ENCODE measurements at places on chromosomes 7 and 10.

GRCh38 chr7:48087349-48087748, 1.7 kb upstream of the UPP1 start:
- DNase-seq: no peak

GRCh38 chr7:151080067-151080521, 515 bp downstream of the FASTK start:
- no peak for DNase-seq

DNA sequence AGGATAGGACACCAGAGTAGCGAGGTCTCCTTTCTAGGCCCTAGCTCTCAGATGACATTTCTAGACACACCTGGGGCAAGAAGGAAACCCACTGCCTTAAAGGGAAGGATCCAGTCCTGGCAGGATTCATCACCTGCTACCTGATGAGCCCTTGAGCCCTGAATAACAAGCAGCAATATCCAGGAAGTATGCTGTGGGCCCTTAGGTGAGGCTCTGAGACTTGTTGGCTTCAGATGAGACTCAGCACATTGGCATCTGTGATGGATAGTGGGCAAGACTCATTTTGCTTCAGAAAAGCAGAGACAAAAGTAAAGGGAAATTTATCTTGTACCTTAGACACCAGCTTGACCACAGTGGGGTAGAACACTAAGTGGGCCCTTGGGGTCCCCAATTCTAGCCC, 238.4 kb upstream of the MEOX2 start:
- DNase-seq: no peak

DNA sequence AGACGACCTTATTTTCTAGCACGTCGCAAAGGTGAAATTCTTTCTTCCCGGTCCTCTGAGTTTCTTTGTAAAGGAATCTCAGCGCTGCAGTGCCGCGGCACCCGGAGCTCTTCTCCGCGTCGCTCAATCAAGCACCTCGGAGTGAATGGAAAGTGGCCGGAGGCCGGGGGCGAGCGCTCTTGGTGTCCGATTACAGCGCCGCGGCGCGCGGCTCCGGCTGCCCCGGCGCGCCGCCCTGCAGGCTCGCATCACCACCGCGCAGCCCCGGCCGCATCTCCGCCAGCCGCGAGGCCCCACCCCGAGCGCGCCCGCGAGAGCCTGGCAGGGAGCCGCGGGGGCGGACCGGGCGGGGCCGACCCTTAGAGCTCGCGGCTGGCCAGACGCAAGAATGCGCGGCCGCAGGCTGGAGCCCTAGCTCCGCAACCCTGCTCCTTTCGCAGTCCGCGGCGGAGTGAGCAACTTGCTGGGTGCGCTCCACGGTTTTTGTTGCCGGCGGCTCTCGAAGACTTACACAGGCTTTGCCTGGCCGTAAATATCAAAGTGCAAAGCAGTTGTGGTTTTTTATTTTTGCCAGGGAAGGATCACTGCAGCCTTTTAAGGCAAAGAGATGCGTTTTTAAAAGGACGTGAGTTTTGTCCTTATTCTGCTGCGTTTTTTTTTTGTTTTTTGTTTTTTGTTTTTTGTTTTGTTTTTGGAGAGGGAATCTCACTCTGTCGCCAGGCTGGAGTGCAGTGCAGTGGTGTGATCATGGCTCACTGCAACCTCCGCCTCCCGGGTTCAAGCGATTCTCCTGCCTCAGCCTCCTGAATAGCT, at the start of gene SEMA3C:
SEMA3C (minus strand) TSS at position 143 of the 813 bp plus-strand sequence. CDS start 2,270 bp downstream, outside the sequence.
- peak; percentile 90 for DNase-seq

GRCh38 chr10:133396035-133396624, 2.2 kb downstream of the MTG1 start:
- no peak for DNase-seq

DNA sequence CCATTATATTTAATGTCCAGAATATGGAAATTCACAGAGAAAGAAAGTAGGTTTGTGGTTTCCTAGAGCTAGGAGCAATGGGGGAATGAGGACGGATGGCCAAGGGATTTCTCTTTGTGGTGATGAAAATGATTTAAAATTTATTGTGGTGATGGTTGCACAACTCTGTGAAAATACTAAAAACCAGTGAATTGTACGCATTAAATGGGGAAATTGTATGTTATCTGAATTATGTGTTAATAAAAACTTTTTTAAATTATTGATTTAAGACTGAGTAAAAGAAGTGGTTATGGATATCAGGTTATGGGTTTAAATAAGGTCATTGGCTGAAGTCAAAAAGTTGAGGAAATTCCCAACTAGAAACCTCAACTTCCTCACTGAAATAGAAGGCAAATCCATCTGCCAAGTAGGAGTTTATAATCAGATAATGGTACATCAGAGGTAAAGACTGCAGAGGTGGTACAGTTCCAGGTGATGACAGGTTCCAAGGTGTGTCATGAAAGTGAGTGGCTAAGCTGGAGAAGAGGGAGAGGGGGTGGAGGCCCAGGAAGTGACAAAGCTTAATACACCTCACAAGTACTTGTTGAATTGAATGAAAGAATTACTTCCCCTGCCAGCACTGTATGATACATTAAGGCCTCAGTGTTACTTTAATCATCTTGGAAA, 68.9 kb upstream of the CCDC71L start:
- no peak for DNase-seq

DNA sequence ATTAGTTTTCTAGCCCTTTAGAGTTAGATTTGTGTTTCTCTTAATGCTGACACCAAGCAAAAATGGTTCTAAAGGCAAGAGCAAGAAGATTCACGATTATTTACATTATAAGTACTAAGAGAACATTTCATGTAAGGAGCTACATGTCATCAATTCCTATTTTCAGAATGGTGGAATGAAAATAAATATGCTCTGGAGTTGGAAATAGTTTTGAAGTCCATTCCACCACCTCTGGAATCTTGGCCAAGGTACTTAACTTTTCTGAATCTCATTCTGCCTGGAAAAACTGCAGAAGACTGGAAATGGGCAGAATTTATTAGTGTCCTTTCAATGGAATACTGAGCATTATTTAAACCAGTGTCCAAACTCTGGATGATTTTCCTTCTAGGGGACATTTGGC, 125.1 kb upstream of the RAB11FIP2 start:
- DNase-seq: no peak

DNA sequence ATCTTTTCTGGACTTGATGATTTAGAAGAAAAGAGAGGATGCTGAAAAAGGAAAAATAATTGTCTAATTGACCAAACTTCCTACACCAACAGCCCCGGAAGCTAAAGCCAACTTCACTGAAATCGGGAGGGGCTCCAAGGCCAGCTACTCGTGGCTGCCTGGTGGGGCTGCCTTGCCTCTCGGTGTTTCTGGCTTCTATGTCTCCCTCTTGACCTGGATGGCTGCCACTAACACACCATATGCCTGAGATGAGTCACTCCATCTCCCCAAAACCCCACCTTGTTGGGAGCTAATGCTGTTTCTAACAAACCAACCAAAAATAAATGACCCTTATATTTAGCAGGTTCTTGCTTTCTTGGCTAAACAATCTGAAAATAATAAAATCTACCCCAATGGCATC, 87.6 kb upstream of the AFAP1L2 start:
- DNase-seq: no peak

- no peak for DNase-seq
Measured at GRCh38 chr10:369684-370448, 234.6 kb downstream of the ZMYND11 start.

DNA sequence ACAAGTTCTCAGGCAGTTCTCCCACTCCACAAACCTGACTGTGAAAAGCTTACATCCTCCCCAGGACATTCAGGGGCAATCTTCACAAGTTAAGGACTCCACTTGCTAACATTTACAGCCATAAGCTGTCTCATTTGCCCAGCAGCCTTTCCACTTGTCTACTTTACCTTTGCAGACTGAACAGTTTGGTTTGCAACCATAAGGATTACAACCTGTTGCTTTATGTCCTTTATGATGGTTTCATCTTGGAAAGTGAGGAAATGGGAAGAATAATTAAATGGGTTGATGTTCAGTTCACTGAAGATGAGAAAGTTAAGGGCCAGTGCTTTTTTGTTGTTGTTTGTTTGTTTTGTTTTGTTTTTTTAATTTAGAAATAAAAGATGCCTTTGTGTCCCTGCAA, 92.4 kb downstream of the FAM204A start:
- DNase-seq: no peak

- DNase-seq: no peak
Measured at GRCh38 chr10:43344051-43344450, 27.4 kb upstream of the FXYD4 start.

DNA sequence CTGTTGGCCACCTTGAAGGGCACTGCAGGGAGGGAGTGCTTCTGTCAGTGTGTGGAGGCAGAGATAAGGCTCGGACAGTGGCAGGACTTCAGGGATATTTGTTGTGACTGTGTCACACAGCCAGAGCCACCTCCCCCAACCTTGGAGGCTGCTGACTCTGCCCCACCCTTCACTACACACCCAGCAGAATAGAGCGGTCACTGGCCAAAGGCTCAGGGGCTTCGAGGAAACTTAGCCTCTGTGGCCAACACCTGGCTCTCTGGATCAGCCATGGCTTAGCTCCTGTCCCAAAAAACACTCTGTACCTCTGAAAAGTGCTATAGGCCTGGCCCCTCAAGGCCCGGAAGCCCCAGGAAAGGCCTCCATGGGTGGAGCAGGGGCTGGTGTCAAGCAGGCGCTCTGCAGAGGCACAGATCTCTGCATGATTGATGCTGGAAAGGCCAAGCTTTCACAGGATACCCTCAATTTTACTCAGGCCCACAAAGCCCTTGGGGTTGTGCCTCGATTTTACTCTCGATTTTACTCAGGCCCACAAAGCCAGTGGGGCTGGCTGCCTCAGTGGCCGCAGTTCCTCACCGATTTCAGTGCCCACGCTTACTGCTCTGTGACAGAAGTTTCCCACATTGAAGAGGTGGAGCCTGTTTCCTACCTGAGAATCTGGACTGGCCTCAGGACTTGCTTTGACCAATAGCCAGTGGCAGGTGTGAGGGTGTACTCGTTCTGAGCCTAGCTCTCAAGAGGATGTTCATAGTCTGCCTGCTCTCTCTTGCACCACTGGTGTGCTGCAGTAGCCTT, 113.2 kb upstream of the GPR26 start:
- no peak for DNase-seq

DNA sequence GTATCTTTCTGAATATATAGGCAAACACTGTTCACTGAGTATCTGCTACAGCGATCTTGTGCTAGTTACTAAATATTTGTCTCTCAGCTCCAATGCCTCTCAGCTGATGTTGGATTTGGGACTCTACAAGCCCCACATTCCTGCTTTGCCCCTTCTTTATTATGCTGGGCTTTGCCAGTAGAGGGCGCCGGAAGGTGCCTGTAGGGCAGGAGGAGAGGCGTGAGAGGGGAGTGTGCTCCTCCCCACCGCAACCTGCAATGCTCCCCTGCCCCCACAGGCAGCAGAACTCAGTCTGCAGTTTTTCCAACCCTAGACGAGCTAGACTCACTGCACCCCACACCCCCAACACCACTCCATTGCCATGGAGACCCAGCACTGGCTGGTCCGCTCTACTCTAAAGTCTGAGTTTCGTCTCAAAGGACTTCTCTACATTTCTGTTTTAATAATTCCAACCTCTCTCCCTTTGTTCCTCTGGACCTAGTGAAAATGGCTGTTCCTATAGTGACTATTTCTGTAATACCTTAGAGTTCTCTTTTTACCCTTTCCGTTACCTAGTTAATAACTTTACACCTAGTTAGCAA, 337.6 kb downstream of the CCSER2 start:
- DNase-seq: no peak

DNA sequence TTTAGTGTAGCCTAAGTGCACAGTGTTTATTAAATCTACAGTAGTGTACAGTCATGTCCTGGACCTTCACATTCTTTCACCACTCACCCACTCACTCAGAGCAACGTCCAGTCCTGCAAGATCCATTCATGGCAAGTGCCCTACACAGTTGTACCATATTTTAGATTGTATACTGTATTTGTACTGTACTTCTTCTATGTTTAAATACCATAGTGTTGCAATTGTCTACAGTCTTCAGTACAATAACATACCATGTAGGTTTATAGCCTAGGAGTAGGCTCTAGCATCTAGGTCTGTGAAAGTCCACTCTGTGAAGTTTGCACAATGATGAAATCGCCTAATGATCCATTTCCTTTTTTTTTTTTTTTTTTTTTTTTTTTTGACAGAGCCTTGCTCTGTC, 12.0 kb downstream of the EEPD1 start:
- DNase-seq: no peak

- no peak for DNase-seq
Measured at GRCh38 chr10:73166972-73167371, 836 bp downstream of the ECD start.

GRCh38 chr10:6091630-6092029, 2.8 kb downstream of the RBM17 start:
- DNase-seq: no peak

- no peak for DNase-seq
Measured at GRCh38 chr7:54596747-54597146, 54.6 kb downstream of the VSTM2A start.

DNA sequence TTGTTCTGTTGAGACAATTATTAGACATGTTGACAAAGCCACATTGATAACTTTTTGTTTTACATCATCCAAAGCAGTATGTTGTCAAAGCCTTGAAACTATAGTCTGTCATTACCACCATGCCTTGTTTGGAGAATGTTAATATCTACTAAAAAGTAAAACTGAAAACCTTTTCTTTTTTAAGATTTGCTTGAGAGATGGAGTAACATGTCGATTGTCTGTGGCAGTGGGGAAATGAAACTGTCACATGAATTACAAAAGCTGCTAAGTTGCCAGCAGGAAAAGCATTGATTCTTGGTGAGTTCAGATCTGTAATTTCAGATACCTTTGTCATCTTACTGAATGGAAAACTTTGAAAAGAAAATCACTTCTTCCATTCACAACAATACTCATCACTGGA, 69.1 kb downstream of the TFPI2 start:
- DNase-seq: no peak

DNA sequence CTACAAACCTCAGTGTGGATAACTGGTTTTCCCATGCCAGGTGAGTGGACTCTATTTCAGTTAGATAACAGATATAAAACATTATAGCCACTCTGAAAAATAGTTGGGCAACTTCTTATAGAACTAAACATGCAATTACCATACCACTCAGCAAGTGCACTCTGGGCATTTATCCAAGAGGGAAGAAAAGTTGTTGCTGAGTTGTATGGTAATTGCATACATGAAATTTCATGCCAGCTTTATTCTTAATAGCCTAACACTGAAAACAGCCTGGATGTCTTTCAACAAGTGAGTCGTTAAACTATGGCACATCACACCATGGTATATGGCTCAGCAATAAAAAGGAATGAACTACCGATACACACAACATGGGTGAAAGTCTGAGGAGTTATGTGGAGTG, 10.6 kb upstream of the UPP1 start:
- DNase-seq: no peak

GRCh38 chr7:46939089-46939488, 642.8 kb downstream of the TNS3 start:
- no peak for DNase-seq

Measured in left kidney (tissue), 8 donors.